NCI-H446 treated with DMSO at 0.1 percent for 48 hours (cell line): ENCODE measurements at places on chromosomes 3 and 15.

GRCh38 chr3:23553353-23553752 is 252.4 kb upstream of the UBE2E1 start:
- no peak for DNase-seq

GRCh38 chr15:47756872-47757271 is 39.6 kb downstream of the SEMA6D start:
- no peak for DNase-seq

DNA sequence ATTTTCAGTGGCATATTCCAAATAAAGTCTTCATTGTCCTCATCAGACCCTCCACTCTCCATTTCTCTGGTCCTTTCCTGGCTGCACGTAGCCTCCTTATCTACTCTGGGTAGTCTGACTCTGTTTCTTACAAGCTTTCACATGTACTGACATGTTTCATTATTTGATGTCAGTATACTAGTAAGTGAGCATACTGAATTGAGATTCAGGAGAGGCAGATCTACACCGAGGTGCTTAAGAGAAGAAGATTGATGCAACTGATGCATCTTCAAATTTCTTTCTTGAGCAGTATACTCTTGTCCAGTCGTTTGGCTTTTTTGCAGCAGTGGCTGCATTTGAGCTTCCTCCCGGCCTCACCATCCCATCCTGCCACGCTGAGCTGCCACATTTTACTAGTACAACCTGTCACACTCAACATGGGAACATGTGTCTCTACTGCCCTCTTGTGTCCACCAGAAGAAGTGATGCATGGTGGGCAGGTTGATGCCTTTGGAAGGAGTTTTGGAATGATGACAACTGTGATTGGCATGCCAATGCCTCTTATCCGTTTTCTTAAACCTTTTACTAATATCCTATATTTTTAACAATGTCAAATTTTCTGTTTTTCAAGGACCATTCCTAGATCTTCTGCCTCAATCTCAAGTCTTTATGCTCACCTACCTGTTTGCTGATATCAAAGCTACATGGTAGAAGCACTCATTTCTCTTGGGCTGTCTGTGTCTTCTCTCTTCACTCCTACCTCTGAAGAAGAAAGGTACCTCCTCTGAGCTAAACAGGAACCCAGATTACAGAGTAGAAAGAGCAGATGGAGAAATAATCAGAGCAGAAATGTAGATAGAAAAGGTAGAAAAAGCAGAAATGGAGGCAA is 38.7 kb downstream of the GUCA1C start:
- DNase-seq, result peak; percentile 40

DNA sequence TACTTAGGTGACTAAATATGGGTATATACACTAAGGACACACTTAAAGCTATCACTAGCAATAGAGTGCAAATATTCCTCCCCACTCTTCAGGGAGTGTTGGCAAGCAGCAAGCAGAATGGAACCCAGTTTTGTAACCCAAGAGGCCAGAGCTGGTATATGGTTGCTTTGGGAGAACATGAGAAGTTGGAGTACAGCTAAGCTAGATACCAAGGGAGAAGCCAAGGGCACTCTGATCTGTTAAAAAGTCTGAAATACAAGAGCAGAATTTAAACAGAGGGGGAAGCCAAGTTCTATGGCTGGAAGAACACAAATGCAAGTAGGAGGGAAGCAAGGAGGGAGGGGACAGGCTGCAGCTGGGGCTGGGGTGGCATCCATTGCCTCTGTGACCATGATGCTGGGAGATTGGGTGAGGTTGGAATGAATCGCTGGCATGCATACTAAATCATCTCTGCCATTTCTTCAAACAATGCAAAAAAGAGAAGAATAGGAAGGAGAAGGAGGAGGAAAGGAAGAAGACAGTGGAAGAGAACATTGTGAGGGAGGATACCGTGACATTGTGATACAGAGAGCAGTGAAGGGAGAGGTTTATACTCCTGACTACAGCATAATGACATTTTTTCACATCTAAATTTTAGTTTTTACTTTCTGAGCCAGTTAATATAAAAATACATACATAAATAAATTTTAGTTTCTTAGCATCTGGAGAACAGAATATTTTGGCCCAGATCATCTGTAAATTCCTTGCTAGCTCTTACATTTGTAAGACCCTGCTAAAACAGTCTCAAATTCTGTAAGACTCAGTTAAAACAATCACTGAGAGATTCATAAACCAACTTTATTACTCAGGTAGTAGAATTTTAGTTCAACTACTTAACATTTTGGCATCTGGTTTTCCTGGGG is 9.0 kb upstream of the ANXA2 start:
- DNase-seq, result no peak

DNA sequence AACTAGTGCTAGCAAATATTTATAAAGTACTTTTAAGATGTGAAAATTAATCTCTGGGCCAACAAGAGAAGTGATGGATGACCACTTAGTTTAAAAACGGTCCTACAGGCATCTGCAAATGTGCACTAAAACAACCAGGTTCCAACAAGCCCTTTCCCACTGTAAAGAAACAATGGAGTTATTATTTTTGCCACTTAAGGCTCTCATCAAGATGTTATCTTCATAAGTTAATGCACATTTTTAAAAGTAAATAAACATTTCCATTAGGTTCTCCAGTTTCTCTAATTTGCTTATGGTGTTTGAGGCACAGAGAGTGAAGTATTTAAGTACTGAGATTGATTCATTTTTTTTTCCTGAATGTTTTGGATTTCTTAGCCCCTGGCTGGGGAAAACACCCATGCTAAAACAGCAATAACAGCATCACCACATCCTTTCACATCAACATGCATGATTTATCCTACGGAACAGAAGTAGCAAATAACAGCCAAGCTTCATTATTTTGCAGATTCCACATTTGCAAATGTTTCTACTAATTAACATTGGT is 20.8 kb downstream of the ABI3BP start:
- no peak for DNase-seq
